ENCODE measurements at places on chromosomes 2 and 18.

DNA sequence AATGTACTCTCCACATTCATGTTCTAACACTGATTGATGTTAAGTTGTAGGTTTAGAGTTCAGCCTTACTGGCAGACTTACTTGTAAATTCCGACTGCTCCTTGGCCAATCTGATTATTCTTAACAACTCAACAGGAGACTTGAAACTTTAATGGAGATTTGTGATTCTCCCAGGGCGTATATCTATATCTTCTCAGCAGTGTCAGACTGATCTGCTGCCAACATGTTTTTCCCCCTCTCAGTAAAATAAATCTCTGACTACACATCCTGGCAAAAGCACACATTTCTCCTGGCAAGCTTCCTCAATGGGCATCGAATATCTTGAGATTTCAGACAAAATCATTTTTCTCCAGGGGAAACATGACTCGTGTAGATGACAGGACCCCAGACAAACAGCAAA is 1041.2 kb downstream of the DPP10 start:
- no peak for DNase-seq

- peak; percentile 47 for DNase-seq
Measured at GRCh38 chr2:153163055-153163454, 315.5 kb downstream of the RPRM start.

- DNase-seq: no peak
Measured at GRCh38 chr2:28970464-28971160, 10.5 kb upstream of the TOGARAM2 start.

GRCh38 chr2:118061135-118061955 is 26.9 kb upstream of the INSIG2 start:
- DNase-seq: peak; percentile 43

DNA sequence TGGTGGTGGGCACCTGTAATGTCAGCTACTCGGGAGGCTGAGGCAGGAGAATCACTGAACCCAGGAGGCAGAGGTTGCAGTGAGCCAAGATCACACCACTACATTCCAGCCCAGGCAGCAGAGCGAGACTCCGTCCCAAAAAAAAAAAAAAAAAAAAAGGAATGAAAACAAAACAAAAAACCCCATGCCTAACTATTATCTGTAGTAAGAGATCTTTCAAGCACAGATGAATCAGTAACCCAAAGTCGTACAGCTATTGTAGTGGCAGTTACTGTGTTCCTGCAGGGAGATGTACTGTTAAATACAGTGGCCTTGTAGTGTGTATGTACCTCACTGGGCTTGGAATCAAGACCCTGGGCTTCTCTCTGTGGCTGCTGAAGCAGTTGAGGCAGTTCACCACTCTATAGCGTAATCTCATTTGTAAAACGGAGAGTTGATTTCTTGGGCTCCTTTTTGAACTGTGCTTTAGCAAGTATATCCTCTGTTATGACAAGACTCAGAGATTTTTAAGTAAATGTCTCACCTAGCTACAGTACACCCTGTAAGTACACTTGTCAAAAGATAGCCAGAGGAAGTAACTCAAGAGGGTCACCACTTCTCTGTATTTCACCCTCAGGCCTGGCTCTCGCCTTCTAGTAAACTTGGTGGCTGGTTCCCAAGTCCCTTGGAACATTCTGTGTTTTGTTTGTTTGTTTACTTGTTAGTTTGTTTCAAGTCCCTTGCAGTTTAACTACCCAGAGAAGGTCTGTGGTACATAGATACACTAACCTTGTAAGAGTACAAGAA is 109.6 kb upstream of the FOSL2 start:
- DNase-seq: no peak
